ENCODE measurements at places on chromosomes 16 and 17.

- DNase-seq = no peak
Measured at GRCh38 chr17:16081507-16082087, 82.0 kb downstream of the TTC19 start.

DNA sequence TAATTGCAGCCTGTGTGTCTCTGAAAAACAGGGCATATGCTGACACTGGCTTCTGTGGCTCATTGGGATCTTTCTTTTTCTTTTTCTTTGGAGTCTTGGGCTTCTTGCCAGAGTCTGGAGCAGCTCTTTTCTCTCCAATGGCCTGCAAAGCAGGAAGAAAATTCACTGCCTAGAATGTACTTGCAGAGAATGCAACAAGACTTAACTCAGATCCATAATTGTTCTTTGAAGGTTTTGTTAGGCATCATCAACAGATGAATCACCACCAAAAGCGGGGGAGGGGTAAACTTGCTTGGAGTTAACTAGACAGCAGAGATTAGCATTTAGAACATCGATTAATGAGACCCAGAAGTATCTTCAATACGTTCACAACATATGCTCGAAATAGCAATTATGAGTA, 100.9 kb downstream of the TOX3 start:
- no peak for DNase-seq

GRCh38 chr16:67539271-67539670, 10.6 kb downstream of the RIPOR1 start:
- DNase-seq = no peak

GRCh38 chr17:17077101-17077500, 34.8 kb downstream of the MPRIP start:
- DNase-seq = no peak

- DNase-seq = no peak
Measured at GRCh38 chr17:69677130-69677529, 262.6 kb downstream of the MAP2K6 start.

- DNase-seq = no peak
Measured at GRCh38 chr17:9912121-9913099, 7.3 kb upstream of the RCVRN start.

DNA sequence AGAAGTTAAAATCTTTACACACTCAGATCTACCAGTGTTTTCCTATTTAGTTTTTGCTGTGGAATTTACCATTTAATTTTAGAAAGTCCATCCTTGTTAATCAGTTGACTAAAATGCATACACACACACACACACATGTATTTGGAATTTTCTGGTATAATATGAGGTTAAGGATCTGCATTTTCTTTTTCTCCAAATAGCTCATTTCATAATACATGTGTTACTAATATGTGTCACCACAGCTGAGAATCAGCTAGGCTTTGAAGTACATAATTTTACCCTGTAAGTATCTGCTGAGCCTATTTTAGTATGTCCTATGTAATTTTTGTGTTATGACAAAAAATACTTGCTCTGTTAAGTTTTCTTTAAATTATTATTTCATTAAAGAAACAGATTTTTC, 143.2 kb downstream of the PHKB start:
- DNase-seq = no peak

GRCh38 chr16:10039220-10040096, 142.8 kb downstream of the GRIN2A start:
- DNase-seq = peak; percentile 39

DNA sequence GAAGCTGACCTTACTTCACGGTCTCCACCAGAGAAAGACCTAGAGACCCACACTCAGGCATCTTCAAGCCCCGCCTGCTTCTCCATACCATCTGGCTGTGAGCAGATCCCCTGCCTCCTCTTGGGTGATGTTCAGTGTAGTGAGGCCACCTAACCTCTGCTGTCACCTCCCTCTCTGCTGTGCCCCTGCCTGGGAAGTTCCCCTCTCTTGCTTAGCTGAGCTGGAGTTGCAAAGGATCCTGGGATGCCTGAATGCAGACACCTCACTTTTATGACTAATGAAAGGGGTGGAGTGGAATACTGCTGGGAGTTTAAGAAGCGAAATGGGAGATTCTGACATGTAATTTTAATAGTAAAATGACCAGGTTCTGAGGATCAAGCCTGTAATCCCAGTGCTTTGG, 5.8 kb downstream of the IRX3 start:
- DNase-seq = peak; percentile 31

- DNase-seq = peak; percentile 86
Measured at GRCh38 chr17:2883544-2884213, 87.4 kb downstream of the RAP1GAP2 start.

DNA sequence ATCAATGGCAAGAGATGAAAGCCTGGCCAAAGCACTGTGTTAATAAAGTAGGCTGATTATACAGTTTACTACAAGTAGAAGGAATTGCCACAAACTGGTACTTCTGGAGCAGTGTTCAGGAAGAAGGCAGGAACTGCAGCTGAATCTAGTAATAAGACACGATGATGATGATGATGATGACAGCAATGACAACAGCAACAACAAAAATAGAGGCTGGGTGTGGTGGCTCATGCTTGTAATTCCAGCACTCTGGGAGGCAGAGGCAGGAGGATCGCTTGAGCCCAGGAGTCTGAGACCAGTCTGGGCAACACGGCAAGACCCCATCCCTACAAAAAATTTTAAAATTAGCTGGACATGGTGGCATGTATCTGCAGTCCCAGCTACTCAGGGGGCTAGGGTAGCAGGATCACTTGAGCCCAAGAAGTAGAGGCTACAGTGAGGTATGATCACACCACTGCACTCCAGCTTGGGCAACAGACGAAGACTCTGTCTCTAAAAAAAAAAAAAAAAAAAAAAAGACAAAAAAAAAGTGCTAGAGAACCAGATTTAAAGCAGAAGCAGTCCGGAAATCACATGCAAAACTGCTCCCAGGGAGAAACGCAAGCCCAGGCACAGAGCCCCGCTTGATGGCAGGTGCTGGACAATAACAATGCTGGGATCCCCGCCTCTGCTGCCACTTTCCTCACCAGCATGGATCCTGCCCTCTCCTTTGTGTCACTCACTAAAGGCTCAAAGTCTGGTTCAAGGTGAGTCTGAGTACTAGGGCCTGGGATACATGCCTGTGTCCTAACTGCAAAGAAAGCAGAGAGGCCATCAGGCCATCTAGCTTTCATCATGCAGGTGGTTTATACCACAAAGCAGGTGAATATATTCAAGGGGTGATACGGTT, 44.8 kb downstream of the CPPED1 start:
- DNase-seq = no peak

- no peak for DNase-seq
Measured at GRCh38 chr17:27091043-27091497, 202.8 kb upstream of the WSB1 start.

DNA sequence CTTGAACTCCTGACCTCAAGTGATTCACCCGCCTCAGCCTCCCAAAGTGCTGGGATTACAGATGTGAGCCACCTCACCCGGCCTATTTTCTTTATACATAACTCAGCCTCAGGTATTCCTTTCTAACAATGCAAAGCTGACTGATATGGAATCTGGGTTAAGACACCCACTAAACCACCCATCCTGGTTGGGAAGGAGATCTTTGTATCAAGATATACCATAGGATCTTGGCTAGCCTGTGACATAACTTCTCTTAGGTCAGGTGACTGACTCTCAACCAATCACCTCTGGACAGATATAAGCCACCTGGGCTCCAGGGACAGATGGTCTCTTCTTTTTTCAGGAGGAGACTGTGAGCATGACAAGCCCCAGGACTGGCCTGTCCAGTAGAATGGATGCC, 51.2 kb upstream of the NKD1 start:
- no peak for DNase-seq

- no peak for DNase-seq
Measured at GRCh38 chr16:4180511-4180910, 61.4 kb downstream of the SRL start.

- no peak for DNase-seq
Measured at GRCh38 chr17:3513305-3514035, 37.7 kb downstream of the ASPA start.

DNA sequence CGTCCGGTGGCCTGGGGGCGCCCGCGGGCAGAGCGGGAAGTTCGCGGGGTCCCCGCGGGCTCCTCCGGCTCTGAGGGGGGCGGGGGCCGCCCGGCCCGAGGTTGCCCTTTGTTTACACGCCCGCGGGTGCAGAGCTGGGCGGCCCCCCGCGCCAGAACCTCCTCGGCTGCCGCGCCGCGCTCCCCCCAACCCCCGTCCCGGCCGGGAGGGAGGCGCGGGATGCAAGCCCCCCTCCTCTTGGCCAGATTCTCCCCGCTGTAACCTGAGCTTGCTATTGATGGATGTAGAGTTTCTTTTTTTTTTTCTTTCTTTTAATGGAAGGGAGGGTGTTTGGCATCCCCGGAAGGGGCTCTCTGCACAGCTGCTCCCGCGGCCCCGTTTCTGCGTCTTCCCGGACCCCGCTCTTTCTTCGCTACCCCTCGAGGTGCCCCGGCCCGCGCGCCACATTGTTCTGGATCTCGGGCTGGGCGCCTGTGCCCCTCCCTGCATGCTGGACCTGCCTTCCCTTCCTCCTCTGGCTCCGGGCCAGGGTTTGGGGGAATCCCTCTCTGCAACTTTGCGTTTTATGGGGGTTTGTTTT, 646 bp downstream of the CBX2 start:
- DNase-seq = peak; percentile 43

- DNase-seq = peak; percentile 36
Measured at GRCh38 chr17:2136241-2136640, 81.3 kb downstream of the HIC1 start.

DNA sequence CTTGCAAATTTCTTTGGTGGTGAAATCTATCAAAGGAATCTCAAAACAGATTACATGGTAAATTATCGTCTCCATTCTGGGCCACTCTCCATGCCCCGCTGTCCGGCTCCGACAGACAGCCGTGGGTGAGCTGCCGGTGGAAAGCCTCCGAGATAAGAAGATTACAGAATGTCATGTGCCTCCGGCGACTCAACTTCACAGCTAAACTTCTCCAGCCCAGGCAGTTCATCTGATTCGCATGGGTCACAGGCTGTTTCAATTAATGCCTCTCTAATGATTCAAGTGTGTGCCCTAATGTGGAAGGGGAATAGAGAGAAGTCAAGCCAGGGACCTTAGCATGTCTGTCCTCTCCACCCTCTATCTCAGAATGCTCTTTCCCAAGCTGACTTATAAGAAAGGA, 520.8 kb upstream of the ZFHX3 start:
- DNase-seq = no peak

- no peak for DNase-seq
Measured at GRCh38 chr17:79490530-79490929, 120.3 kb downstream of the RBFOX3 start.

- peak; percentile 35 for DNase-seq
Measured at GRCh38 chr16:58027161-58027915, 1.8 kb downstream of the MMP15 start.

- peak; percentile 62 for DNase-seq
Measured at GRCh38 chr17:40038882-40039513, 15.2 kb downstream of the MED24 start.

DNA sequence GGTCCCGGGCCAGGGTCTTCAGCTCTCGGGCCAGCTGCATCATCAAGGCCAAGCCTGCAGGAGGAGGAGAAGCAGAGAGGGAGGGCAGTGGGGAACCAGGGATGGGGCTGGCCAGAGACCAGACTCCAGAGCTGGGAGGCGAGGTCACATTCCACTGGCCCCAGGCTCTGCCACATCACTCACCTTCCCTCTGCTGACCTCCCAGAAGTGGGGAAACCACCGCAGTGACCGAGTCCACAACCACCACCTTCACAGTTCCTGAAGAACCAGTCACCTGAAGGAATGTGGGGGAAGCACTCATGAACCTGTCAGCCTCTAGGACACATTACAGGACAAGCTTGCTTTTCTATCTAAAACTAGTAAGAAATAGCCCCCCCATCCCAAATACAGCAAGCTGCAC, 16.4 kb downstream of the RAD51D start:
- no peak for DNase-seq

DNA sequence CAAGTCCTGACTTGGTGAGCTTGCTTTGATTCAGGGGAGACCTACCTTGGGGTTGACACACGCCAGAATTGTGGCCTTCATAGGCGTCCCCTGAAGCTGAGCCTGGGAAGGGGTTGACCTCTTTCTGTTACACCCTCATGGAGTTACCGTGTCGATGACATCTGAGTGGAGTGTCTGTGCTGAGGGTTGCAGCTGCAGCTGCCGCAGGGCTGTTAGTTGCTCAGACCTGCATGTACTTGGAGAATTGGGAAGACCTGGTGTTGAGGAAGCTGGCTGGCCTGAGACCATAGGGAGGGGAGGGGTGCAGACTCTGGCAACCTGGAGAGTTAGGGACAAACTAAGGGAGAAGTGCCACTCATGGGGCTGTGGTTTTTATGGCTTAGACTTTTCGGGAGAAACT, 9.6 kb downstream of the GSE1 start:
- no peak for DNase-seq

DNA sequence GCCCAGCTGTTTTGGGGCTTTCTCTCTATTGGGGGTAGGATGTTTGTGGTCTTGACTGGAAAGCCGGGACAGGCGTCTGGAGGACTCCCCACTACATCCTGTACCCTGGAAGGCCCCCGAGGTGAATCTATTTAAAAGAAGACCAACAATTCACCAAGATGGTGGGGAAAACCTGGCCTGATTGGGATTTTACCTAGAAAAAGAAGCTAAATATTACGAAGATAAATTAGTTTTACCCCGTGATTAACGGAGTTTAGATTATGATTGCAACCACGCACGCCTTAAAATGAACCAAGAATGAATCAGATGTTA, 779 bp upstream of the CCDC102A start:
- DNase-seq = no peak

GRCh38 chr16:47611042-47611441, 149.9 kb downstream of the PHKB start:
- DNase-seq = no peak

GRCh38 chr16:31357324-31358109, 2.5 kb downstream of the ITGAX start:
- no peak for DNase-seq

- peak; percentile 60 for DNase-seq
Measured at GRCh38 chr16:70162041-70162451, 11.5 kb upstream of the CLEC18C start.

DNA sequence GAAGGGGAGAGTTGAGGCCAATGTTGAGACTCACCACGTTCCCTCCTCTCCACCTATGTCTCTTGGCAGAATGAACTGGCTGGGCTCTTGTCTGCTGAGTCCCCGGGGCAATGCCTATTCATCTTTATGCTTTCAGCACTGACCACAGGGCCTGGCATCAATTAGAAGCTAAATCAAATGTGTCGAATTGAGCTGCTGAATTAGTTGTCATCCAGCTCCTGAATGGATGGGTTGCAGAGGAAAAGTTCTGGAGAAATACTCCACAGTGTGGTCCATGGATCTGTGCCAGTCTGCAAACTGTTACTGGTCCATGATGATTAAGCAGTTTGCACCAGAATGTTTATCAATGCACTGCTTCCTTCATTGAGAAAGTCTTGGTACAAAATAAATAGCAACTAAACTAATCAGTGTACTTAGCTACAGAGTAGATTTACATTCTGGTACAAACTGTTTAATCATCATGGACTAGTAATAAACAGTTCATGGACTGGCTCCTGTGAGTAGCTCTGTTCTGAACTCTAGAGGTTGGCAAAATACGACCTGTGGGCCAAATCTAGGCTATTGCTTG, 4.6 kb downstream of the CNGB1 start:
- DNase-seq = no peak

- DNase-seq = no peak
Measured at GRCh38 chr16:28505489-28506137, 1.0 kb downstream of the IL27 start.

All from Daoy (cell line).